Activated naive CD4-positive, alpha-beta T cell (primary cell): ENCODE measurements at places on chromosomes 16 and 17.

DNA sequence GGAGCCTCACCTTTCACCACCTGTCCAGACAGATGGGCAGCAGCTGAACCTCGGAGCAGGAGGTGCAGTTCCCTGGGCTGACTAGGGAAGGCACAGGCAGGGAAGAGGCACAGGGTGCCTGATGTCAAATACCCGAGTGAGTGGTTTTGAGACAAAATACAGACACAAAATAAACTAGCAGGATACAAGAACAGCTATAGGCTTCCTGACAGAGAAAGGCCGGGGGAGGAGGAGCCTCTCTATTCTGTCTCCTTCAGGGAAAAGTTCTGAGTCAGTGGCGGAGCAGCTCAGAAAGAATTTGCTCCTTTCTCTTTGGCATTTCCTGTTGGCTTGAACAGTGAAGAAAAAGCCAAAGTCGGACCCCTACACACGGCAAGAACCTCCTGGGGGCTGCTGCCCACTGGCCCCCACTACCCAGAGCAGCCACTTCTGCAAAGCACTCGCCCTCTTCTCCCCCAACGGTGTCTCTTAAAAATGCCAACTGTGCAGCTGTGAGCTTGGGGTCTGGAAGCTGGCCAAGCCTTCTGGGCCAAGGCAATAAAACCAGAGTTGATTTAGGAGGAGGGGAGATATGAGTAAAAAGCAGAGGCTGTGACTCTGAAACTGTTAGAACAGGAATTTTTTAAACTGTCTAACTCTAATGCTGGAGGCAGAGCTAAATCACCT lies 14.4 kb upstream of the FAAP100 start:
- no peak for DNase-seq

- no peak for DNase-seq
These were observed 31.7 kb downstream of the CLTC start for GRCh38 chr17:59651346-59651745.

- no peak for DNase-seq
These were observed 2.4 kb downstream of the HLF start for GRCh38 chr17:55266958-55267688.

DNA sequence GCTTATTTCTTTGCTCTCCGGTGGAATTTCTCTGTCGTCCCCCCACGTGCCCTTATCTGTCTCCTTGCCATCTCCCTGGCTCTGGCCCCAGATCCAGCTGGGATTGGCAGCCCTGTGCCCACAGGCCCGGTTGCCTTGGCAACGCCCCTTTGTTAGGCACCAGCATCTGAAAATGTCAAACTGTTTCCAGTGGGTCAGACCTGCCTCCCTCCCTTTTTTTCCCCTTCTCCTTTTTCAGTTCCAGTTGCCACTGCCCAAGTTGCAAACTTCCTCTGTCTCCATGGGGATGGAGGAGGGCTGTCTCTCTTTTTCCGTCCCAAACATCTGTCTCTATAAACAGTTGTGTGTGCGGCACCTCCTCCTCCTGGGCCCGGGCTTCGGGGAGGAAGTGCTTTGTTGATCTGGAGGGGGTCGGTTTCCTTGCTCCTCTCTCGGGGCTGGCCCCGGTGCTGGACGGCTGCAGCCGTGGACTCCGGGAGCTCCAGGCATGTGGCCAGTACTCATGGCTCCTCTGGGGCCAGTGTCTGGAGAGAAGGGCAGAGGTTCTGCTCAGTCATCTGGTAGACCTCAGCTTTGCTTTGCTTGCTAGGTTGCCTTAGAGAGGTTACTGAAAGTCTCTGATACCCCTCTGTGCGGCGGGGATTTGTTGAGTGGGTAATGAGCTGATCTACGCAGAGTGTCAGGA lies 35.3 kb downstream of the SOCS3 start:
- DNase-seq = no peak

DNA sequence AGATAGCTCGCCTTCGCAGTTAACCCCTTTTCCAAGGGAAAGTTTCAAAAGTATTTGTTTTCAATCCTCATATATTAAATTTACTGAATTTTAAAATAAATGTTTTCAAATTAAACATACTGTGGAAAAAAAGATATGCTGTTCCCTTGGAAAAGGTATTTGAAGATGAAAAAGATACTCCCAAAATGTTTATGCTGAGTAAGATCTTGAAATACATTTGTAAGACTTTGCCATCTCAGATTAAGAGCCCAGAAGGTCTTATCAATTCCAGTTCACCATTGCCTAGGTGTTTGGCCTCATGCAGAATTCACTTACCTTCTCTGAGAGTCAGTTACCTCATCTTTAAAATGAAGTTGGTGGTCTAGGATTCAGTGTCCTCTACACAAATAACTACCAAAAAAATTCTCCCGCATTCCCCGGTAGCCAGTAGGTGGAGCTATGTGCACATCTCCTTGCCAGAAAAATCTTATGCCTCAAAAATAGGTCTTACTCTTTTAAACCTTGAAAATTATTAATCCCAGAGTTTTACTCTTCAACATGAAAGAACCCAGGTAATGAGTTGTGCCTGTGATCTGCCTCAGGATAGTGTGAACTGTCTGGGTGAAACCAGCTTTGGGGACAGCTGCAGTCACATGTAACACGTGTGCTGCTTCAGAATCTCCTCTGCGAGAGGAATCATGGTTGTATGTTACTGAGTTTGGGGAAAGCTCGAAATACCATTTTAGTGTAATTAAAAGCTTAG lies 178.3 kb downstream of the MRTFB start:
- peak; percentile 7 for DNase-seq

DNA sequence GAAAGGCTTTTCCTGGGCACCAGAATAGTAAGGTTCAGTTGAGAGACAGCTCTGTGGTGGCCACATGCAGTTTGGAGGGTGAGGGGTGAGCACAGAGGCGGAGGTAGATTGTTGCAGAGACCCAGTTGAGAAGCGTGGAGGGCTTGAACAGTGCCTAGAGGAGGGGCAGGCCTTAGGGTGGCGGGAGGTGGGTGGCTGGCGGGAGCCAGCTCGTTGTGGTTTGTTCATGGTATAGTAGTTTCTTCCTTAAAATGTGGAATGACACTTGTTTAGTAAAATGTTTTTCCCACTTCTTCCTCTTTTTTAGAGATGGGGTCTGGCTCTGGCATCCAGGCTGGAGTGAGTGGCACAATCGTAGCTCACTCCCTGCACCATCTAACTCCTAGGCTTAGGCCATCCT lies 14.2 kb downstream of the USP10 start:
- no peak for DNase-seq

DNA sequence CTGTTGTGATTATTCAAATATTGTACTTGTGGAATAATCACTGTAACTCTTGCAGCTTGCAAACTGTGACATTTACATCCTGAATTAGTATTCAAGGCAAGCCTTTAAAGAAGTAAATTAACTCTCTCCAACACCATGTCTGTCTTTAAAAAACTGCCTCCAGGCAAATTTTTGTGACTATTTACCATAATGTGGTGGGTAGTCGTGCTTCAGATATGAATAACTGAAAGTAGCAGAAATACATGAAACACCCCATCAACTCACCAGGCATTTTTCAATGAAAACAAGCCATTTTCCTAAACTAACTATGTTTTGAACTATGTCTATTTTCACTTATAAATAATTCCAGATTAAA lies 217.4 kb upstream of the PSMD7 start:
- no peak for DNase-seq

- no peak for DNase-seq
These were observed 5.7 kb downstream of the GOSR2 start for GRCh38 chr17:46928467-46929261.

GRCh38 chr17:6299275-6299674 lies 135.6 kb downstream of the AIPL1 start:
- no peak for DNase-seq

GRCh38 chr16:87635541-87636049 lies 33.3 kb downstream of the JPH3 start:
- peak; percentile 57 for DNase-seq

DNA sequence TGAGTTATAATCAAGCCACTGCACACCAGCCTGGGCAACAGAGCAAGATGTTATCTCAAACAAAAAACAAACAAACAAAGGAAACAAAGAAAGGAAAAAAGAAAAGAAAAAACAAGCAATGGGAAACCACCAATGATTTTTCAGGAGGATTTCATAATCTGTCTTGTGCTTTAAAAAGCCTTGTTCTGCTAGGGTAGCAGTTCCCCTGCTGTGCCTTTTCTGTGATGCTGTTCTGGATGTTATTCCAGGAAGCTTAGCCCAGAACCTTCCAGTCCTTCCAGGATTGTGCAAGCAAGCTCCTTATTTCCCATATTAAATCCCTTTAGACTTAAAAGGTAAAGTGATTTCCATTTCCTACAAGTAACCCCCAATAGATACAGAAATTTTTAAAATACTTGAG lies 171.1 kb downstream of the ABCC12 start:
- no peak for DNase-seq

DNA sequence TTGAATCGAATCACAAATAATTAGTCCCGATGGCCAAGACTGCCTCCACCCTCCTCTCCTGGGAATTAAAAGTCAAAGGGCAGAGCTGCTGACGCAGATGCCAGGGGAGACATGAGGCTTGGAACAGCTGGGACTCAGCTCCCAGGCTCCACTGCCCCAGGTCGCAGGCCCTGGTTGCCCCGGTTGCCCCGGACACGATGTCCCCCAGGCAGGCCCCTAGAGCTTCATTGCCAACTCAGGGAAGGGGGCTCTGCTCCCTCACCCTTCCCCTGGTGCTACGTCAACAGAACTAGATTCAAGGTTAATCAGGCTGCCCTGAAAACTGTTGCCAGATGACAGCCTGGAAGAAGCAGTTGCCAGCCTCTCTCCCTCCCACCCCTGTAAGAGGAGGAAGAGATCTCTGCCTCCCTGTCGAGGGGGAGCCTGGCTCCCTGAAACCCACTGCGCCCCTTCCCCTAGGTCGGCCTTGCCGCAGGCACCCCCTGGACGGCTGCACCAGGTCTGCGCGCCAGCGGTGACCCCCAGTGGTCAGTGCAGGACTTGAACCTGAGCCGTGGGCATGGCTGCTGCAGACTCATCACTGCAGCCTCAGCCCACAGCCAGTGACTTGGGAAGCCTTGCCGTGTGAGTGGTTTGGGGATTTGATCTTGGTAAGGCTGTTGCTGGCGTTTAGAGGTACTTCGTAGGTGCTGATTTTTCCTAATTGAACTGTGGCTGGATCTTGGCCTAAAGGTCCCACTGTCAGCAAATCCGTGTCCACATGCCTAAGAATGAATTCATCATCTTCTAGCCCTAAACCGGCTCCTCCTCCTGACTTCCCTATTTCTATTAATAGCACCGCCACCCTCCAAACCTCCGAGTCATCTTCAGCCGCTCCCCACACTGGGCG lies 84.1 kb upstream of the TOB1 start:
- DNase-seq = peak; percentile 53

GRCh38 chr16:72725643-72726042 lies 322.3 kb downstream of the ZFHX3 start:
- DNase-seq = no peak

GRCh38 chr16:56108056-56108471 lies 83.2 kb upstream of the GNAO1 start:
- DNase-seq = no peak

- no peak for DNase-seq
These were observed 20.0 kb downstream of the NUP93 start for GRCh38 chr16:56749672-56750491.

DNA sequence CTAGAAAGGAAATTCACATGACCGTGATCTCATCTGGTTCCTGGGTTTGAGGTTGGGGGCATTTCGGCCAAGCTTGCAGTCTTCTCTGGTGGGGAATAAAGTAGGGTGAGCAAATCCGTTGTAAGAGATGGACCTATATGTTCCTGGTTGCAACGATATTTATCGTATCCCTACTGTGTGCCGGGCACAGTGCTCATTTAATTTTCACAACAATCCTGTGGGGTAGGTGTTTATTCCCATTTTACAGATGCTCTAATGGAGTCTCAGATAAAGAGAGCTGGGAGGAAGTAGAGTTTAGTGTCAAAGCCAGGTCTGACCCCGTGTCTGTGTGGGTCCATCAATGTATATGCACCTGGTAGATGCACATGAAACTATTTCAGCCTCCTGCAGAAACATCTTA lies 9.4 kb downstream of the CMIP start:
- no peak for DNase-seq

DNA sequence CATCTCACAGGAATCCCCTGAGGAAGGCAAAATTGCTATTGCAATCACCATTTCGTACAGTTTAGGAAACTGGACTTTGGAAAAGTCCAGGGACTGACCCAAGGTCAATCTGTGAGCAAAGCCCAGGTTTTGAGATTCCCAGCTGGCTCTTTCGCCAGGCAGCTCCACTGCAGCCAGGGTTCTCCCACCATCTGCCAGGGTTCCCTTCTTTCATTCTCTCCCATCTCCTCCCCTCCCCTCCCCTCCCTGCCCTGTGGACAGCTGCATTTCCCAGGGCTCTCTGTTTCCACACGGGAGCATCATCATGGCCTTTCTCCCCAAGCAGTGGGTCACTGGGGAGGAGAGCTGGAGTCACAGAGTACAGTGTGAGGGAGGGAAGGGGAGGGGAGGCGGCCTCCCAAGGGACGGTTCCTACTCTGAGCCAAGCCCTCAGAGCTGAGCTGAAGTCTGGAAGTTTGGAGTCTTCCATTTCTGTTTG lies 11.9 kb upstream of the GSDMA start:
- DNase-seq = no peak

DNA sequence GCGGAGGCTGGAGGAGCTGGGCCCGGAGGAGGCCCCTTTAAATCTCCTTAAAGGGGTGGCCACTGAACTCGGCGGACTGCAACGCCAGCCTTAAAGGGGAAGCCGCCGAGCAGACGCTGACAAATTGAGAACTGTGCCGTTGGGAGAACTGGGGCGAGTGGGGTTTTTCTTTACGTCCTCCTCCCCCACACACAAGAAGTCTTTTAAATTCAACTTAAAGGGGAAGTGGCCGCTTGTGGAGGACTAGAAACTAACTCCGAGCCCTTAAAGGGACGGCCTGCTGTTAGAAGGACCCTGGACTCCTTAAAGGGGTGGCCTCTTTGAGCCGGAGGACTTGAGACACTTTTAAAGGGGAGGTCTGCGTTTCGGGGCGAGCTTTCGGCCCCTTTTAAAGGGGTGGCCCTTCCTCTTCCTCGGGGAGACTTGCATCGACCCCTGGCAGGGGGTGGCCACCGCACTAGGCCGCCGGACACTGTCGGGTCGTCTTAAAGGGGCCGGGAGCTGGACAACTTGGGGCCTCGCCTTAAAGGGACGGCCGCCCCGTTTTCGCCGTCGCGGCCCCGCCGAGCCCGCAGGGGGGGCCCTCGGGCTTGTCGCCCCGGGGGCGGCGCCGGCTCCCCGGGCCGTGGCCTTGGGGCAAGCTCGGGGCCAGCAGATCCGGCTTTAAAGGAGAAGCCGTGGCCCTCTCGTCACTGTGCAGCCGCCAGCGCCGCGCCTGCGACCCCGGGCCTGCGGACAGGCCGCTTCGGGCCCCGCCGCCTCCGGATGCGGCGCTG lies 688 bp downstream of the FBRS start:
- peak; percentile 64 for DNase-seq

DNA sequence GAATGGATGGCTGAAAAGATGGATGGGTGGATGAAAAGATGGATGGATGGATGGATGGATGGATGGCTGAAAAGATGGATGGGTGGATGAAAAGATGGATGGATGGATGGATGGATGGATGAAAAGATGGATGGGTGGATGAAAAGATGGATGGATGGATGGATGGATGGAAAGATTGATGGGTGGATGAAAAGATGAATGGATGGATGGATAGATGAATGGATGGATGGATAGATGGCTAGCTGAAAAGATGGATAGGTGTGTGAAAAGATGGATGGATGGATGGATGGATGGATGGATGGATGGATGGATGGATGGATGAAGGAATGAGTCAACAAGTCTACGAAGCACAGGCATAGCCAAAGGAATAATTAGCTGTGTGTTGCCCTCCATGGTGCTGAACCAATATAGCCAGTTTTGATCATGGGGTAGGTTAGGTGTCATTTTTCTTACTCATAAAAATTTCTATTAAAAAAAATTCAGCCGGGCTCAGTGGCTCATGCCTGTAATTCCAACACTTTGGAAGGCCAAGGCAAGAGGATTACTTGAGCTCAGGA lies 41.1 kb downstream of the NLRC5 start:
- no peak for DNase-seq

GRCh38 chr16:86244158-86244557 lies 266.2 kb upstream of the FOXF1 start:
- DNase-seq = no peak
